ENCODE measurements at places on chromosomes 2 and 18.

GRCh38 chr2:107542314-107542740 is 284.4 kb upstream of the RGPD4 start:
- no peak for DNase-seq

DNA sequence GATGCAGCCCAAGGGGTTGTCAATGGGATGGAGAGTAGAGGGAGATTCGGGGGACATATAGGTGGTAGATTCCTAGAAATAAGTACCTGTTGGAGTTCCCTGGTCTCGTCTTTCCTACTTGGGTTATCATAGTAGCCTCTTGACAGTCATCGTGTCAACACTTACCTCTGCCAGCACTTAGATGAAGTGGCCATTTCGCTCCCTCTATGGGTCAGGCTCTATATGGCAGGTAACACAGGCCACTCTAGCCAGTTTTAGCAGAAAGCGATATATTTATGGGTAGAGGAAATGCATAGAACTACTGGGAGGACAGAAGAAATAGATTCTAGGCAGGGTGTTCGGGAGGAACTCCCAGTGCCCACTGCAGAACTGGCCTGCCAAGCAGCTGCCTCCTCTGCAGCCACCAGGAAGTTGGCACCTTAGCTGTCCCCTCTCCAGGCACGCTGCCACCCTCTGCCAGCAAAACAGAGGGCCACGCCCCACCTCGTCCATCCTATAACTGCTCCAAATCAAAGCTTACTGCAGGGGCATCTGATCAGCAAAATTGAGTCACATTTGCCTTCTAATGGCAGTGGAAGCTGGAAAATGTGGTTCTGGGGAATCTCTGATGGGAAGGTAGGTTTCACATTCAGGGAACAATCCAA is 181.3 kb downstream of the INSIG2 start:
- no peak for DNase-seq

DNA sequence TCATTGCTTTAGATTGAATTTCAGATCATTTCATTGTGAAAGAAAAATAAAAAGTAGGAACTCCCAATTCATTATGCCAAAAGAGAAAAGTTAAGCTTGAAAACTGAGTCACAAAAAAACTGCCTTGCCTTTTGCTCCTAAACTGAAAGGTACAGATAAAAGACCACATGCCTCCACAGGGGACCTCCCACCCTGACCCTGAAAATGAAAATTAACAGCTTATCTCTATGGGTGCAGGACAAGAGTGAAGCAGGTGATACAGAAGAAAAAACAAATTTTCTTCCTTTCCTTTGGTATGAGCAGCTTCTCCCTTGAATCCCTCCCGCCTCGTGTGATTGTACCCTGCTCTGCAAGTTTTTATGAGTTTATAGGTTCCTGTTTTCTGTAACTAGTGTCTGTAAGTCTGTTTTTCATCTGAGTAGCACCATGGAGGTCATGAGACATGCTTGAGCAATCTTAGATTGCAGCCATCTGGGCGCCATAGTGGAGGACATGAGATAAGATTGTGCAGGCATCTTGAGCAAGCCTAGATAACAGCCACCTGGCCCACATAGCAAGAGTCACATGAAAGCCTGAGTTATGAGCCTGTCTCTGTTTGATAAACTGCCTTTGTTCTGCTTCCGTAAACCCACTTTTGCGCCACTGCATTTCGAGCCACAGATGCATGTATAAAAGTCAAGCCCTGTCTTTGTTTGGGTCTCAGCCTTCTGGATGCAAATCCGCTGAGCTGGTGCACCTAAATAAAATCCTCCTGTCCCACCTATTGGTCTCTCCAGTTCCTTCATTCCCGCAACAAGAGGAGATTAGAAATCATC is 56.2 kb upstream of the DYNC1I2 start:
- no peak for DNase-seq

GRCh38 chr2:54572262-54572635 is 116.1 kb downstream of the SPTBN1 start:
- DNase-seq: no peak

- no peak for DNase-seq
Observed at GRCh38 chr2:188523919-188524318, 232.2 kb downstream of the GULP1 start.

- no peak for DNase-seq
Observed at GRCh38 chr2:36553683-36554082, 44.3 kb downstream of the FEZ2 start.

GRCh38 chr2:176105730-176106580 is 1.1 kb upstream of the HOXD11 start:
- DNase-seq: no peak

GRCh38 chr18:8142932-8143331 is 466.3 kb upstream of the RAB12 start:
- DNase-seq: no peak

DNA sequence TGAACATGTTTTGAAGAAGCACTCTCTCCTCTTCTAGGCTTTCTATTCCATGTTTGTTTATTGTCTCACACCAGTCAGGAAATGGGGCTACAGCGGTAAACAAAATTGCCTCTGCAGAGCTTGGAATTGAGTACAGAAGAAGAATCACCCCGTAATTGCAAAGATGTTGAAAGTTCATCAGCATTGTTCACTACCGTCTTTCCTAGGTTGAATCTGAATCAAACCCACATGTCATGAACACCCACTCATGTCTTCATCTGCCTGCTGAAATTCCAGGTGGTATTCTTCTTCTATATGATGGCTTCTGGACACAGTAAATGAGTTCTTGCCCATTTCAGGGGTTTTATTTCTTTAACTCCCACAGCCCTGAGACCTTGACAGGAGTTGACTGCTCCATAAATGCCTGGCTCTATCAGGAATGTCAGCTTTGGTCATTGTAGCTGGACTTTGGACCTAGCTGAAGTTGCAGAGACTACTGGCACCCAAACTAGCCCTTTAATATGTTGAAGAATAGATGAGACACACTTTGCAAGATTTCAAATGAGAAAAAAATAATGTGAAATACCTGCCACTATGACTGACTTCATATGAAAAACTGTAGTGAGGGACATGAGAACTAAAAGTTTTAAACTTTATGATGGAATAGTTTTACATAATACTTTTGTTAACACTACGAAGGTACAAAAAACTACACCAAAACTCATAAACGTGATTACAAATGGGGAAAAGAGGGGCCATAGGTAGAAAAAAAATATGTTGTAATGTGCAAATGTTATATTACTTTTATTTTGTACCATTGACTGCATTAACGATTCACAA is 1235.3 kb upstream of the ZEB2 start:
- no peak for DNase-seq

DNA sequence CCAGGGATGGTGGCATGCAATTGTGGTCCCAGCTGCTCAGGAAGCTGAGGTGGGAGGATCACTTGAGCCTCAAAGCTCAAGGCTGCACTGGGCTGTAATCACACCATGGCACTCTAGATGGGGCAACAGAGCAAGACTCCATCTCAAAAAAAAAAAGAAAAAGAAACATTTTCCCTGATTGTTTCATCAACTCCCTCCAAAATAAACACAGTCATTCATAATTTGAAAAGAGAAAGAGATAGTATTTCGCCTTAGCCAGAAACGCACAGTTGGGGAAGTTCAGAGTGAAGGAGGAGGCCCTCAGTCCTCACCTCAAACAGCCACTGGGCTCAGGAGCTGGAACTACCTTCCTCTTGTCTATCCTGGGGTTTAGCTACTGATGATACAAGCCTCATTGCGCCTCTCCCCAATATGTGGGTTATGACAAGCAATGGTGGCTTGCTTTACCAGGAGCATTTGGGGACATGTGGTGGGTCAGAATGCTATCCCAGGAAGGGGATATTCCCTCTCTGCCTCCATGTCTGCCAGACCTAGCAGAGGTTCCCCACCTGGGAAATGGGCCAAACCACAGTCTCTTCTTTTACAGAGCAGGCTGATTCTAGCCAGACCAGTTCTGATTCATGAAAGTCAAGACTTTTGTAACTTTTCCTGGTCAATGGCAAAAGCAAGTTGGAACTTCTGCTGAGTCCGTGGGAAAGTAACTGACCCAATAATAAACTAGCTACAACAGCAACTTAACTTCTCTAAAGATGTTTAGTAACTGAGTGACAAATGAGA is 22.2 kb upstream of the TMEM87B start:
- no peak for DNase-seq

DNA sequence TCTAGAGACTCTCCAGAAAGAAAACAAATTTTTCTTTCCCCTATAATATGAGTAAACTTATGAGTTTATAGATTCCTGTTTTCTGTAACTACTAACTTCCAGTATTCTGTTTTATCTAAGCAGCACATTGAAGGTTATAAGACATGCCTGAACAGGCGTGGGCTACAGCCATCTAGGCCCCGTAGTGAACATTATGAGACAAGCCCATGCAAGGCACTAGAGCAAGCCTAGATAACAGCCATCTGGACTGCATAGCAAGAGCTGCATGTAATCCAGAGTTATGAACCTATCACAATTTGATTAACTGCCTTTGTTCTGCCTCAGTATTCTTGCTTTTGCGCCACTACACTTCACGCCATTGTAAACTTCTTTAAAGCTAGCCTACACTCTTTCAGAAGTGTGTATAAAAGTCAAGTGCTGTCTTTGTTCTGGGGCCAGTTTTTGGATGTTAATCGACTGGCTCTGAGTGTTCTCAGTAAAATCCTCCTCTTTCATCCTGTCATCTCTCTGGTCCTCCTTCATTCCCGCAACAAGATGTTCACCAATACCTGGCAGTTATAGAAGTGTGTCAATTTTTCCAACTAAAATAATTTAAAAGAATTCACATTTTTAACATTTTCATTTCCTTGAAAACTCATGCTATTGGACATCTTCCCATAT is 3.0 kb upstream of the SULT1C3 start:
- no peak for DNase-seq

- DNase-seq: no peak
Observed at GRCh38 chr2:233303252-233303651, 4.4 kb upstream of the SAG start.

DNA sequence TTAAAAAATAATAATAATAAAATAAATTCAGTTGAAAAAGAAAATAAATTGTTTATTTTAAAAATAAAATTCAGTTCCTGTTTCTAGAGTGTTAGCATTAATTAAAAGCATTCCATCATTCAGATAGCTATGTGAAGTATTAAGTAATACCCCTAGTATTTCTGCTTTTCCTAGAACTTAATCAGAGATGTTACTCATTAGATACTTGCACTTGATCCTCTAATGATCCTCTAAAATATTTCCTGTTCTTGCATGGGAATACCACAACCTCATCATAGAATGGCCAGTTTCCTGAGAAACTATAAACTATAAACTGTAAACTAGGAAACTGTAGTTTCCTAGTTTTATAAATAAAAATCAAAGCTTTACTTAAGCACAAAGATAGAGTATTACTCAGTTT is 11.1 kb upstream of the CNNM3 start:
- DNase-seq: no peak

DNA sequence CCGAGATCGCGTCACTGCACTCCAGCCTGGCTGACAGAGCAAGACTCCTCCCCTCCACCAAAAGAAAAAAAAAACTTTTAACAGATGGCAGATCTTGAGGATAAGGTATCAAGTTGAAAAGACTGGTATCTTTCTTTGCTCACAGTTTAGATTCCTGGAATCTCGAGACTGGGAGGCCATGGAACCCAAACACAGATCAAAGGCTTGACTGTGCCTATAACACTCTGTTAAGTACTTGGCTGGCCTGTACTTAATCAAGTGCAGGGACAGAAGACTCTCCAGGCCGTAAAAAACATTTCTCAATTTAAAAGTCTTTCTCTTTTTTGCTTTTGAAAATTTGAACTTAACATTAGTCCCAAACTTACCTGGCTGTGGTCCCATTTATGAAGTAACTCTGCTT is 107.1 kb upstream of the ZNF516 start:
- no peak for DNase-seq

DNA sequence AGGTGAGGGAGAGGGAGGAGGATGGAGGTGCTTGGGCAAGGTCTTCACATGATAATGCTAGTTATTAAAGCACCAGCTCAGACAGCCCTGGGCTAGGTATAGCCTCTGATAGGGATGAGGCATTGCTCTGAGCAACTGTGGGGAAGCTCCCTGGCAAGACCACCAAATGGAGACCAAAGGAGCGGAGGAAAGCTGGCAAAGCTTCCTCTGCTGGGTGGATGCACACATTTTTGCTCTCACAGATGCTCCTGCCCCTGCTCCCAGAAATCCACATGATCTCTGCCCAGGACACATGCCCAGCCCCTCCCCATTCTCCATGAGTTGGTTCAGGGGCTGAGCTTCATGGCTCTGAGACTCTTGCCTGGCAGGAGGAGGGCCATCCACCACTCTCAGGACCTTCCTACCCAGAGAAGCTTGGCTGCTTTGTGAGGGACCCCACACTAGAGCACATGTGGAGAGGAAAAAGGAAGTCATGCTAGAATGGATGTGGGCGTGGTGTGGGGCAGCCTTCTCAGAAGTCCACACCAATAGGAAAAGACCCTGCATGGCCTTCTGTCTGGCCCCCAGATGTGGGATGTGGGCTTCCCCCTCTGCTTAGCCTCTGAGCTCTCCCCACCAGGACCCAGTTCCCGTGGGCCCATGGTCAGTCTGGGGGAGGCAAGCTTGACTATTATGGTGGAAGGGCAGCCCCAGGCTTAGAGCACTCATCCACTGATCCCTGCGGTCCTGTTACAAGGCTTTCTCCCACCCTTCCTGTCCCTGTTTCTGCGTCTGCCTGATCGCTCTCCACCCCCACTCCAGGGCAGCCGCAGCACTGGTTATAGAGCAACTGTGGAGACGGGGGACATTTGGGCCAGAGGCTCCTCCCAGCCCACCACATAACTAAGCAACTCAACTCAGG is 10.5 kb upstream of the CYP26B1 start:
- no peak for DNase-seq

GRCh38 chr2:232448304-232448690 is 7.7 kb upstream of the ALPI start:
- DNase-seq: no peak

DNA sequence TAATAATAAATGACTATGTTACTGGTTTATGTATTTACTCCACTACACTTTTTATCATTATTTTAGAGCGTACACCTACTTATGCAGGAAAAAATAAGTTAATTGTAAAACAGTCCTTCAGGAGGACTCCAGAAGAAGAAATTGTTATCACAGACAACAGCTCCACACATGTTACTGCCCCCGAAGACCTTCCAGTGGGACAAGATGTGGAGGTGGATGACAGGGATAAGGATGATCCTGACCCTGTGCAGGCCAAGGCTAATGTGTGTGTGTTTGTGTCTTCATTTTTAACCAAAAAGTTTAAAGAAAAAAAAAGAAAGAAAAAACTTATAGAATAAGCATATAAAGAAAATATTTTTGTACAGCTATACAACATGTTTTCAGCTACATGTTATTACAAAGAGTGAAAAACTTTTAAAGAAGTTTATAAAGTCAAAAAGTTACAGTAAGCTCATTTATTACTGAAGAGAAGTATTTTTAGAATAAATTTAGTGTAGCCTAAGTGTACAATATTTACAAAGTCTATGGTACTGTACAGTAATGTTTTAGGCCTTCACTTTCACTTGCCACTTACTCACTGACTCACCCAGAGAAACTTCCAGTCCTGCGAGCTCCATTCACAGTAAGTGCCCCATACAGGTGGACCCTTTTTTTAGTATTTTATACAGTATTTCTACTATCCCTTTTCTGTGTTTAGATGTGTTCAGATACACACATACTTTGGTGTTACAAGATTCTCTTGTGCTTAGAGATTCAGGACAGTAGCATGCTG is 7.5 kb downstream of the TGFBRAP1 start:
- DNase-seq: no peak
